ENCODE measurements at places on chromosomes 4 and X. TPM values are rescaled to one million over a fixed set of nuclear protein-coding genes. Genes with fewer than 3 reads are reported as not detected.

The CXCR3 gene
- total RNA-seq: 1.7 TPM

The SMIM43 gene
- not detected for total RNA-seq

The MAGEA9 gene
- not detected for total RNA-seq

The SLC4A4 gene
- total RNA-seq: 17.0 TPM

The HTN3 gene
- total RNA-seq: not detected

The SSX4B gene
- not detected for total RNA-seq

The TLR3 gene
- 44.2 TPM for total RNA-seq

The SEPSECS gene
- 9.1 TPM for total RNA-seq

The MAGIX gene
- 5.6 TPM for total RNA-seq

The TEX13B gene
- not detected for total RNA-seq

The MAGEH1 gene
- total RNA-seq: 30.5 TPM

The AVPR2 gene
- 0.87 TPM for total RNA-seq

The KLHL34 gene
- not detected for total RNA-seq

The PDGFRA gene
- 104 TPM for total RNA-seq

The FATE1 gene
- not detected for total RNA-seq

The MAGEA2B gene
- total RNA-seq: not detected

The KIT gene
- 10.9 TPM for total RNA-seq

- H3K36me3 ChIP-seq: no peaks in the 10 kb centered on the region
- no peak overlapping the region for H3K27ac ChIP-seq
- H3K4me3 ChIP-seq: no peak overlapping the region
- no peak for DNase-seq
- H3K27me3 ChIP-seq: no peaks in the 10 kb centered on the region
Observed at GRCh38 chr4:7040765-7041164, 2.4 kb upstream of the TADA2B start.

- no peaks in the 10 kb centered on the region for H3K4me1 ChIP-seq
- peaks cover 83% of the 10 kb centered on the region for H3K36me3 ChIP-seq
- H3K4me3 ChIP-seq: no peak overlapping the region
- H3K27me3 ChIP-seq: no peaks in the 10 kb centered on the region
Observed at GRCh38 chr4:8461086-8461485, 20.5 kb downstream of the TRMT44 start.

- DNase-seq: no peak
Observed at GRCh38 chr4:177778623-177779022, 336.4 kb upstream of the AGA start.

DNA sequence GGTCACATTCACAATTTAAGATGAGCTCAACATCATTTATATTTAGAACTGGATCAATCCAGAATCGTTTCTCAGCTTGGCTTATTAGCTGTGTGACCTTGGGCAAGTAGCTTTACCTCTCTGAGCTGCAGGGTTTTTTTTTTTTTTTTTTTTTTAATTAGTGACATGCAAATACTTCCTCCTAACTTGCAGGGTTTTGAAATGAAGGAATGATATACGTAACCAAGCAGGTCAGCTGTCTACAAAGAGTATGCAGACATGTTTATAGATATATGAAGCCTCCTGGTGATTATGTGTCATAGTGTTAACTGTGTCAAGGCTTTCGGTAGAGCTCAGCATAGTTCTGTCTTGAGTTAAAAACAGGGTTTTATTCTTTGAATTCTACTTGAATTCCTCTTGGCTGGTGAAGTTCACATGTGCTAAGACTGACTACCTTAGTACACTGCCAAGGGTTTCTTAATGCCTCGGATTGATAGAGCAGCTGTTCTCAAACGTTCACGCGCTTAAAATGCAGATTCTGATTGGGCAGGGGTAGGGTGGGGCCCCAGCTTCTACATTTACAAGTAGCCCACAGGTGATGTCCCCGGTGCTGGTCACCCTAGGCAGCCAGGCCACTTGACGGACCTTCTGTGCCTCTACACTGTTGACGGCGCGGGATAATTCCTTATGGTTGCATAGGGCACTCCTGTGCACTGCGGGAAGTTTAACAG is 654 bp upstream of the STS start:
- H3K4me3 ChIP-seq: peak overlapping the region; percentile 96
- H3K27ac ChIP-seq: peak overlapping the region; percentile 87
- no peak for DNase-seq
- no peaks in the 10 kb centered on the region for H3K36me3 ChIP-seq

DNA sequence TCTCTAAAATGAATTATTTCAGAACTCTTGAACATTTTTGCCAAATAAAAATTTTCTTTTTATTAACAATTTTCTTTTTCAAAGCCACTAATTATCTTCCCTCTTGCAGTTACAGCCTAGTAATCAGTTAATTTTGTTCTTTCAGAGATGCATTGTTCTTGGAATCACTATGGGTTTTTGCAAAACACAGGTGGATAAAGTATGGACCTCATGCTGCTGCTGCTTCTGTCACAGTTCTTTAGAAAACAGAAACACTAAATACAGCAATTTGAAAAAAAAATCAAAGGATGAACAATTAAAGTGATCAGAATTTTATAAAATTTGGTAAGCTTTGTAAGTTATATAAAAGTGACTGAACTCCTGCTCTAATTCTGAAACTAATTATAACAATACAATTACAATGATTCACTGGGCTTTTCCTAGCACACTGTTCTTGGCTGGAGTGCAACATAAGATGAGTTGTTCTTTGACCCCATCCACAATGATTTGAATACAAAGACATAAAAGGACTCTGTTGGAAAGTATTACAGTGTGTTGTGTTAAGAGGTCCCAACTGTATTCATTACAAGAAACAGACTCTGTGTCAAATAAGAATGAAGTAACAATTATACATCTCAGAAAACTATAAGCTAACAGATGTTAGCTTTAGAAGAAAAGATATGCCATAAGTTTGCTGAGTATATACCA is 59.4 kb upstream of the GK2 start:
- H3K27ac ChIP-seq: no peak overlapping the region
- no peak for DNase-seq
- H3K4me1 ChIP-seq: no peaks in the 10 kb centered on the region
- H3K27me3 ChIP-seq: no peaks in the 10 kb centered on the region
- H3K4me3 ChIP-seq: no peak overlapping the region

- no peaks in the 10 kb centered on the region for H3K36me3 ChIP-seq
- H3K4me1 ChIP-seq: no peaks in the 10 kb centered on the region
Observed at GRCh38 chrX:819684-820083, 189.1 kb downstream of the SHOX start.

DNA sequence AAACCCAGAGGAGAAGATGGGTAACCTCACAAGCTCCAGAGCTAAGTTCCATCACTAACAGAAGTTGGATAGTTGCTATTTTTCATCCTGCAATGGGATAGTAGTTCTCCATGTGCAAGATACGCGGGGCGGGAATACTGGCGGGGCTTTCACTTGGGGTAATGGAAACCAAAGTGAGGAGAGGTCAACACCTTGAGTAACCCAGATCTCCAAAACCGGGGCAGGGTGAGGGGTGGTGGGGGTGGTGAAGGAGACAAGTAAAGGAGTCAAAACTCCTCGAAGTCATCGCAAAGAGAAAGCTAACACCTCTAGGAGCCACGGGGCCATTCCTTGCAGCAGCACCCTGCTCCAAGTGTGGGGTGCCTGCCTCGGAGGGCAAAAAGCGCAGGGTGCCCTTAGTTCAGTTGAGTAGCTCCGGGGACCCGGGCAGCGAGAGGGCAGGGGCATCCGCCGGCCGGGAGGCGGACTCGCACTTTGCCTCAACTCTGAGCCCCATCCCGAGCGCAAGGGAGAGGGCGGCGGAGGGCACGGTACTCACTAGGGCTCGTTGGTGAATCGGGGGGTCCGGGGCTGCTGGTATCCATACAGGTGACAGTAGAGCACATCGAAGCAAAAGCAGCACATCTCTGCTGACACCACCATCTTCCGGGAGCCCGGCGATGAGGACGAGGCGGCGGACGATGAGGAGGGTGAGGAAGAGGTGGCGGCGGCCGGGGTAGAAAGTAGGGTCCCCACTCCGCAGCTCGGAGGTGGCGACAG is 645 bp downstream of the AMMECR1 start:
- peaks cover 5% of the 10 kb centered on the region for H3K27me3 ChIP-seq
- H3K4me1 ChIP-seq: no peaks in the 10 kb centered on the region
- peak overlapping the region; percentile 53 for H3K4me3 ChIP-seq
- H3K36me3 ChIP-seq: no peaks in the 10 kb centered on the region

DNA sequence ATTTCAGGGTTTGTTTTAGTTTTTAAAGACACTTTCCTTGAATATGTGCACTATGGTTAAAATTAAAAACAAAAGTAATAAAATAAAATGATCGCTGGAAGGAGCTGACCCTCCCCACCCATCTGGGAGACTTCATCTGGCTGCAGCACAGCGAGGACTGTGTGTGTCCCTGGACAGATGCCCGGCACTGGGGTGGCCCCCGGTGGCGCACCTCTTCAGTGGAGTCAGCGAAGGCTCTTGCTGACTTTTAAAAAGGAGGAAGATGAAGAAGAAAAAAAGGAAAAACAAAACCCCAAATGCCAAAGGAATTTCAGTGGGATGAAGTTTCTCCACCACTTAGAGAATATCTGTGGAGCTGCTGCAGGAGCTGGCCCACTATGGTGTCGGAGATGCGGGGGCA is 5.4 kb upstream of the ADGRG4 start:
- no peaks in the 10 kb centered on the region for H3K4me1 ChIP-seq
- H3K27ac ChIP-seq: no peak overlapping the region
- H3K36me3 ChIP-seq: no peaks in the 10 kb centered on the region
- H3K4me3 ChIP-seq: no peak overlapping the region
- H3K27me3 ChIP-seq: no peaks in the 10 kb centered on the region

DNA sequence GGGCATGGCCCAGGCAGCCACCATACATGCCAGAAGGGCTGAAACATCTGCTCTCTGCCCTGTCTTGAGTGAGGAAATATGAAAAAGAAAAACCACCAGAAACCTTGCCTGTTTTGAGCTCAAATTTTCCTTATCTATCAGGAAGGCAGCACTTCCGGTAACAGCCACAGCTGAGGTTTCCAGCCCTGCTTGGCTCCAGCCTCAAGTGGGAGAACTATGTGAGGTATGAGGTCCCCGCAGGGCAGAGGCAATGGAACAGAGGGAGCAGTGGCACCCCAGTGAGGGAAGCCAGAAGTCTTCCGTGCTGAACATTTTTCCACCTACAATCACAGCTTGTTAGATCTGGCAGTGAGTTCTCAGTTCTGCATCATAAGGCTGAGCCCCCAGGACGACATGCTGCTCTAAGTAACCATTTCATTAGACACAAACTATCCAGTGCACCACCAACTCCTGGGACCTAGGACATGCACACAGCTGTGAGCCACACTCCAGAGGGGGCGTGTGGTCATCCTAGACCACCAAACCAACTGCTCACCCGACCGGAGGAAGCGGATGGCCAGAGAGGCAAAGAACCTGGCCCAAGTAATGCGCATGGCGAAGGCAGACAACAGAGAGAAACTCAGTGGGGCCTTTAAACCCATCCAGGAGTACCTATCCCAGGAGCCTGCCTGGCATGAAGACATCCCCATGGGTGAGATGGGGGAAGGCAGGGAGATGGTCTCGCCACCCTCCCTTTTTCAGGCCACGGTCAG is 22.6 kb downstream of the WDR1 start:
- H3K4me3 ChIP-seq: no peak overlapping the region
- H3K36me3 ChIP-seq: no peaks in the 10 kb centered on the region
- H3K27me3 ChIP-seq: no peaks in the 10 kb centered on the region
- H3K27ac ChIP-seq: peak overlapping the region; percentile 56
- H3K4me1 ChIP-seq: peaks cover 43% of the 10 kb centered on the region
- no peak for DNase-seq

GRCh38 chr4:76597423-76597979 is 162.5 kb downstream of the SHROOM3 start:
- no peak overlapping the region for H3K4me3 ChIP-seq
- no peak for DNase-seq
- no peaks in the 10 kb centered on the region for H3K4me1 ChIP-seq
- H3K27me3 ChIP-seq: no peaks in the 10 kb centered on the region
- H3K36me3 ChIP-seq: no peaks in the 10 kb centered on the region

DNA sequence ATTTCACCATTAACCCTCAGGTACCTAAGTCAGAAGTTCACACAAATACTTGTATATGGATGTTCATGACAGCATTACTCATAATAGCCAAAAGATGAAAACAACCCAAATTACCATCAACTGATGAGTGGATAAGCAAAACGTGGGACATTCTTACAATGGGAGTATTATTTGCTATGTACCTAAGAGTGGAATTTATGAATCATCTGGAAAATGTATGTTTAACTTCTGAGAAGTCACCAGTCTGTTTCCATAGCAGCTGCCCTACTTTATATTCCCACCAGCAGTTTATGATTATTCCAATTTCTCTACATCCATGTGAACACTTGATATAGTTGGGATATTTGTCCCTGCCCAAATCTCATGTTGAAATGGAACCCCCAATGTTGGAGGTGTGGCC is 1478.9 kb downstream of the PCDH19 start:
- no peaks in the 10 kb centered on the region for H3K36me3 ChIP-seq
- no peaks in the 10 kb centered on the region for H3K27me3 ChIP-seq
- no peaks in the 10 kb centered on the region for H3K4me1 ChIP-seq
- no peak for DNase-seq
- no peak overlapping the region for H3K27ac ChIP-seq
- no peak overlapping the region for H3K4me3 ChIP-seq

GRCh38 chr4:168868044-168868781 is 141.8 kb downstream of the CBR4 start:
- no peaks in the 10 kb centered on the region for H3K36me3 ChIP-seq
- H3K27me3 ChIP-seq: no peaks in the 10 kb centered on the region
- no peaks in the 10 kb centered on the region for H3K4me1 ChIP-seq
- no peak for DNase-seq
- H3K4me3 ChIP-seq: no peak overlapping the region
- no peak overlapping the region for H3K27ac ChIP-seq

GRCh38 chr4:609400-610050 is 15.8 kb upstream of the PDE6B start:
- H3K4me1 ChIP-seq: no peaks in the 10 kb centered on the region
- no peak overlapping the region for H3K27ac ChIP-seq
- H3K27me3 ChIP-seq: peaks cover 46% of the 10 kb centered on the region
- no peak for DNase-seq
- no peak overlapping the region for H3K4me3 ChIP-seq

- no peaks in the 10 kb centered on the region for H3K4me1 ChIP-seq
- no peak overlapping the region for H3K27ac ChIP-seq
- no peaks in the 10 kb centered on the region for H3K36me3 ChIP-seq
- peaks cover 71% of the 10 kb centered on the region for H3K27me3 ChIP-seq
- DNase-seq: no peak
- H3K4me3 ChIP-seq: peak overlapping the region; percentile 37
Observed at GRCh38 chrX:125203737-125204578, 115.7 kb upstream of the TEX13C start.

DNA sequence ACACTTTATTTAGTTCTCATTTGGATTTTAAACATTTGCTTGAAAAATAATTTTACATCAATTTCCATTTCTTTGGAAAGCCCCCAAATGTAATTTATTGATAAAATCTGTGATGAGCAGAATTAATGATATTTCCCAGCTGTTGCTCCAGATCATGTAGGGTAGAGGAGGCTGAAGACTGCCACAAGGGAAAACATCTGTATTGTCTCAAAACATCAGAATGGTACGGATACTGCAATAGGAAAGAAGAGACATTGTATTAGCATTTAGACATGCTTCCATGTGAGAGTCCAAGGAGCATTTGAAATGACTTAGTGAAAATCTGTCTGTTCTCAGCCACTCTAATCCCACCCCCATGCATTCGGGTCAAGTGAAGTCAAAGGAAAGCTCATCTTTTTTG is 14.4 kb downstream of the ADH1A start:
- no peaks in the 10 kb centered on the region for H3K27me3 ChIP-seq
- no peak overlapping the region for H3K4me3 ChIP-seq
- H3K36me3 ChIP-seq: no peaks in the 10 kb centered on the region
- no peaks in the 10 kb centered on the region for H3K4me1 ChIP-seq
- no peak overlapping the region for H3K27ac ChIP-seq
- DNase-seq: no peak

GRCh38 chrX:30313322-30313721 is 4.1 kb upstream of the NR0B1 start:
- H3K4me3 ChIP-seq: no peak overlapping the region
- no peak overlapping the region for H3K27ac ChIP-seq
- no peaks in the 10 kb centered on the region for H3K4me1 ChIP-seq
- no peaks in the 10 kb centered on the region for H3K36me3 ChIP-seq
